ENCODE measurements at places on chromosomes 3 and 15. TPM values are rescaled to one million over a fixed set of nuclear protein-coding genes. Genes with fewer than 3 reads are reported as not detected.

DNA sequence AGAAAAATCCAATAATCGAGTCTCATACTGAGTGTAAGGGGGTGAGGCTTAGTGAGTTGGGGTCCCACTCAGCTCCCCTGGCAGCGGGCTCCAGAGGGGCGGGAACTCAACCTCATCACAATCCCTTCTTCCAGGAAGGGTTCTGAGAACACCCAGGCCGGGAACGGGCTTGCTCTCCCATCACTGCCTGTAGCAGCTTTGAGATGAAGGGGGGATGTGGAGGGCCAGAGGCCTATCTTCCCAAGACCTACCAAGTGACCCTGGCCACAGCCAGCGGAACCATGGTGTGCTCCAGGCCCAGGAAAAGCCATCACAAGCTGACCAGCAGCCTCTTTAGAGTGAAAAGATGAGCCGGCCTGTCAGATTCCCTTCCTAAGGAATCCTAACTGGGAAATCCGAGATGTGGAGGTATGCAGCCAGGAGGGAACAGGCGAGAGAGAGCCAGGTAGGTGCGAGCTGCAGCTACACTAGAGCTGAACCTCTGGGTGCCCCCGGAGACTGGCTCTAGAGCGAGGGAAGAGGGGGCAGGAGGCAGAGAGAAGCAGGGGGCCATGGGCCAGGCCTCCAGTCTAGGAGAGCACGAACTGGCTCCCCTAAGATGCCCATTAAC lies 18.5 kb downstream of the GRAMD2A start:
- no peaks in the 10 kb centered on the region for H3K36me3 ChIP-seq
- peak; percentile 16 for DNase-seq
- H3K27me3 ChIP-seq, result no peaks in the 10 kb centered on the region
- H3K4me3 ChIP-seq, result no peak overlapping the region
- H3K27ac ChIP-seq, result peak overlapping the region; percentile 91

GRCh38 chr3:188890572-188891270 lies 281.1 kb upstream of the TPRG1 start:
- DNase-seq, result no peak
- H3K27me3 ChIP-seq, result no peaks in the 10 kb centered on the region
- H3K36me3 ChIP-seq, result no peaks in the 10 kb centered on the region
- H3K4me3 ChIP-seq, result no peak overlapping the region
- H3K27ac ChIP-seq, result no peak overlapping the region

GRCh38 chr3:166283840-166284239 lies 446.6 kb upstream of the BCHE start:
- H3K27me3 ChIP-seq, result no peaks in the 10 kb centered on the region
- H3K27ac ChIP-seq, result no peak overlapping the region
- no peaks in the 10 kb centered on the region for H3K4me1 ChIP-seq
- H3K36me3 ChIP-seq, result no peaks in the 10 kb centered on the region

GRCh38 chr15:82845686-82846085 lies 36.3 kb downstream of the WHAMM start:
- peak; percentile 15 for DNase-seq
- H3K27me3 ChIP-seq, result no peaks in the 10 kb centered on the region
- H3K4me3 ChIP-seq, result no peak overlapping the region
- H3K27ac ChIP-seq, result no peak overlapping the region

GRCh38 chr3:143771258-143771657 lies 77.0 kb downstream of the SLC9A9 start:
- H3K36me3 ChIP-seq, result no peaks in the 10 kb centered on the region
- H3K4me3 ChIP-seq, result no peak overlapping the region
- H3K27ac ChIP-seq, result no peak overlapping the region
- DNase-seq, result no peak
- no peaks in the 10 kb centered on the region for H3K4me1 ChIP-seq
- H3K27me3 ChIP-seq, result no peaks in the 10 kb centered on the region

- H3K4me1 ChIP-seq, result no peaks in the 10 kb centered on the region
- no peak overlapping the region for H3K4me3 ChIP-seq
- DNase-seq, result no peak
Observed at GRCh38 chr3:106635826-106636225, 741.4 kb upstream of the CCDC54 start.

DNA sequence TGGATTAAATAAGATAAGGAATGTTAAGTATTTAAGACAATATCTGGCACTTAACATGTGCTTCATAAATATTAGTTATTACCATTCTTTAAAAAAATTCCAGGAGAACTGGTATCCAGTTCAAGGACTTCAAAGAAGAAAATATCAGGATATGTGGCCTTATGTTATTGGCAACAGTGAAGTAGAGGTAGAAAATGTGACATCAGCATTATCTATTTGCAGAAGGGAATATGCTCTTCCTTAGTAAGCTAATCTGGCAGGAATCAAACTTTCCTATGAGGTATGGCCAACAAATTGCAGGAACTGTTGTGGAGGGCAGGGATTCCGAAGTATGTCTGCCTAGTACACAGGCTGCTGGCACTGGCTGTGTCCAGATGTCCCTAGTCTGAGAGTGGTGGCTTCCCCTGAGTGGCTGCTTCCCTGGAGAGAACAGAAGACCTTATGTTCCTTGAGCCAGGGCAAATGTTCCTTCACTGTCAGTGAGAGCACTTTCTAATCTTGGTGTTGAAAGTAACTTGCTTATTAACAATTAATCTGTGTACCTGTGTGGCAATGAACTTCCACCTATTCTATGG lies 351.7 kb upstream of the THRB start:
- no peaks in the 10 kb centered on the region for H3K4me1 ChIP-seq
- no peak overlapping the region for H3K27ac ChIP-seq
- no peak for DNase-seq
- H3K36me3 ChIP-seq, result no peaks in the 10 kb centered on the region
- H3K27me3 ChIP-seq, result no peaks in the 10 kb centered on the region
- no peak overlapping the region for H3K4me3 ChIP-seq

DNA sequence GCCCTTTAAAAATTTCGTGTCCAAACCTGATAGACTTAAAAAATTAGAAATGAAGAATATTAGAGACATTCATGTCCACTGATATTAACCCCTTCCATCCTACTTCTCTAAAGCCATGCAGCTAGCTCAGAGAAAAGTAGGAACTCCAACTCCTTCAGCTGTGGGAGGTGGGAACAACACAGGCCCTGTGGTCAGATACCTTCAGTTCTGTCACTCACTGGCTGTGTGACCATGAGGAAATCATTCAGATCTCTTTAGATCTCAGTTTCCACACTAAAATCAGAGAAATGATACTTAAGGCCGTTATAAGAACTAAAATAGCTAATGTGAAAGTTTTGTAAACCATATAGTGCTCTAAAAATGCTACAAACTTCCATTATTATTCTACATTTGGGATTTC lies 209.8 kb downstream of the TNIK start:
- H3K27me3 ChIP-seq, result no peaks in the 10 kb centered on the region
- H3K27ac ChIP-seq, result no peak overlapping the region
- DNase-seq, result no peak
- H3K4me3 ChIP-seq, result no peak overlapping the region
- no peaks in the 10 kb centered on the region for H3K4me1 ChIP-seq
- no peaks in the 10 kb centered on the region for H3K36me3 ChIP-seq

DNA sequence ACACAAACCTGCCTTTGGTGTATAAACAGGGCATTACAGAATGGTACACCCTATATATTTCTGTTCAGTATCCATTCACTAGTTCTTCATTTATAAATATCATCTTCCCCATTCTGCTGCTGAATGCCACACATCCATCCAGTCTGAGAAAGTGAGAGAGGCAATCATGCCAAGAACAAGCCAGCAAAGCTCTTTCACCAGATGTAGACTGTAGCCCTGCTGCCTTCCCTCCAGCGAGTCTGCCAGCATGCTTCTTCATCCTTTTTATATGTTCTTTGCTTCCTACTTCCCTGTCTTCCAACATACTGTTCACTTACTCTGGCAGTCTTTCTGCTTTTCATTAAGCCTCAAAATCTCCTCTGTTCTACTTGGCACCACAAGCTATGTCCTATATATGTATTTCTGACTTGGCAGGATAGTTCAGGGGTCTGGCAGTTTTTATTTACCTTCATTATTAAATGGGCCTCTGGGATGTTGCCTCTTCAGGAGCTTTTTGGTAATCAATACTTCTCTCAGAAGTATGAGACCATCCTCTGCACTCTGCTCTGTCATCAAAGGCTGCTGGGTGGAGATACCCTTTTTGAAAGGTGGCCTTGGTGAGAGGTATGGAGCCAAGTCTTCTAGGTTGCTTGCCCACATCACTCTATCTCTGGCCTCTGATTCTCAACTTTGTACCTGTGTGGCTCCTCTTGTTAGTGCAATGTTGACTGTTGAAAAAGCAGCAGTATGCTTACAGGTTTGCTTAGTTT lies 48.6 kb downstream of the CHP1 start:
- H3K27ac ChIP-seq, result no peak overlapping the region
- no peak overlapping the region for H3K4me3 ChIP-seq
- H3K27me3 ChIP-seq, result no peaks in the 10 kb centered on the region

- H3K4me3 ChIP-seq, result no peak overlapping the region
- H3K4me1 ChIP-seq, result no peaks in the 10 kb centered on the region
- H3K27ac ChIP-seq, result no peak overlapping the region
- no peaks in the 10 kb centered on the region for H3K27me3 ChIP-seq
Observed at GRCh38 chr15:77464129-77464865, 43.6 kb downstream of the HMG20A start.

GRCh38 chr3:122365073-122365472 lies 18.0 kb downstream of the MIX23 start:
- H3K27ac ChIP-seq, result peak overlapping the region; percentile 21
- DNase-seq, result no peak
- H3K4me3 ChIP-seq, result no peak overlapping the region
- H3K4me1 ChIP-seq, result no peaks in the 10 kb centered on the region

- no peak overlapping the region for H3K4me3 ChIP-seq
- H3K36me3 ChIP-seq, result no peaks in the 10 kb centered on the region
- no peak overlapping the region for H3K27ac ChIP-seq
Observed at GRCh38 chr3:196177567-196177966, 33.6 kb downstream of the ZDHHC19 start.

DNA sequence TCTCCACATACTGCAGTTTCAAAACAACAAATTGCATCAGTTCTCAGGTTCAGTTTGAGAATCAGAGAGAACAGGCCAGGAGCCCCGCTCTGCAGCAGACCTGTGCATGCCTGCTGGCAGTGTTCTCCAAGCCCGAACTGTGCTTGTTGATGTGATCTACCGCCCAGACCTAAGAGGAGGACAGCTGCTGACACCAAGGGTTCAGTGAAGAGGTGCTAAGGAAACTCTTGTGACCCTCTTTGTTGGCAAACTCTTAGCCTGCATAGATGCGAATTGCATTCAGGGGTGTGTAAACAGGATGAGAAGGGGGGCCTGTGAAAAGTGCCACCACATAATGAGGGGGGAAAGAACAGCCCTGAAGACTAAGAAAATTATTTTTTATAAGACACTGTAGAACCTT lies 89.8 kb downstream of the PDE8A start:
- H3K4me1 ChIP-seq, result no peaks in the 10 kb centered on the region
- no peaks in the 10 kb centered on the region for H3K27me3 ChIP-seq
- DNase-seq, result no peak
- H3K4me3 ChIP-seq, result no peak overlapping the region

DNA sequence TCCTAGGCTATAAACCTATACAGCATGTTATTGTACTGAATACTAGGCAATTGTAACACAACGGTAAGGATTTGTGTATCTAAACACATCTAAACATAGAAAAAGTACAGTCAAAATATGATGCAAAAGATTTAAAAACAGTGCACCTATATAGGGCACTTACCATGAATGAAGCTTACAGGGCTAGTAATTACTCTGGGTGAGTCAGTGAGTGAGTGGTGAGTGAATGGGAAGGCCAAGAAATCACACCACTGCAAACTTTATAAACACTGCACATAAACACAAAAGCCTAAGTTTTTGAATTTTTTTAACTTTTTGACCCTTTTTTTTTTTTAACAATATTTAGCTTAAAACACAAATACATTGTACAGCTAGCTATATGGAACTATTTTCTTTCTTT lies 204.7 kb upstream of the CTNNB1 start:
- no peak overlapping the region for H3K27ac ChIP-seq
- no peak overlapping the region for H3K4me3 ChIP-seq
- DNase-seq, result no peak
- no peaks in the 10 kb centered on the region for H3K27me3 ChIP-seq

The MYRIP gene
- total RNA-seq, result 4.8 TPM

The TMEM212 gene
- total RNA-seq, result 1.3 TPM

The MYO5C gene
- 51.5 TPM for total RNA-seq

The CSTA gene
- 40.3 TPM for total RNA-seq

The EEF1AKMT4 gene
- 6.2 TPM for total RNA-seq

The IGSF11 gene
- total RNA-seq, result under 0.01 TPM

The CTDSPL gene
- total RNA-seq, result 40.0 TPM

The KBTBD13 gene
- 0.33 TPM for total RNA-seq
